ENCODE measurements at places on chromosomes 4 and X.

GRCh38 chr4:156584100-156584499, 387.5 kb downstream of the PDGFC start:
- no peak for DNase-seq

DNA sequence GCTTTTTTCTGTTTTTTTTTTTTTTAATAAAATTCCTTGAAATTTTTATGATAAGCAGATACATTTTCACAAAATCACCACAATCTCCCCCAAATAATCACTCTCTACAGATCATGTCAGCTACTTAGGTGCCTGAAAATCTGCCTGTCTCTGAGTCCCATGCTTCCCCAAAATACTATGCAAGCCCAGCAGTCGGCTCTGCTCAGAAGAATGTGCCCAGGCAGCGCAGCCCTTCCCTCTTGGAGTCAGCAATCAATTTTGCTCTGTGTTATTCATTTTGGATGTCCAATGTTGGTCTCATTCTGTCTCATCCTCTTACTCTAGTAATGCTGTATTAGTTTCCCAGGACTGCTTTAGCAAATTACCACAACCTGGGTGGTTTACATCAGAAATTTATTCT, 24.9 kb upstream of the C1QTNF7 start:
- no peak for DNase-seq

DNA sequence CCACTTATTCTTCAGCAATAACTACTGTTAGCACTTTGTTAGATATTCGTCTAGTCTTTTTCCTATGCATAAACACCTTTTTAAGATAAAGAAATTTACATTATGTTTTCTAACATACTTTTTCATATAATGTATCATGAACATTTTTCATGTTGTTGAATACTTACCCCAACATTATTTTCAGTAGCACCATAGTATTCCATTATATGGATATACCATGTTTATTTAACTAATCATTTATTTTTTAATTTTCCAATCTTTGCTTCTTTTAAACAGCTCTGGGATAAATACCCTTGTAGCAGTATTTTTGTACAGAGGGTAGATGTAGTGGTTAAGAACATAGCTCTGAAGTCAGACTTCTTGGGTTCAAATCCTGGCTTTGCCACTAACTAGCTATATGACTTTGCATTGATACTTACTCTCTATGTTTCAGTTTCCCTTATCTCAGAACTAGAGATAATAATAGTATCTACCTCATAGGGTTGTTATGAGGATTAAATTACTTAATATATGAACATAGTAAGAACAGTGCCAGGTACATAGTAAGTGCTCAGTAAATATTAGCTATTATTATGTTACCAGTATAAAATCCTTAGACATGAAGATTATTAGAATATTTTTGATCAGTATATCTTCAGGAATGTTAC, 11.3 kb downstream of the EXOC1 start:
- DNase-seq, result no peak

DNA sequence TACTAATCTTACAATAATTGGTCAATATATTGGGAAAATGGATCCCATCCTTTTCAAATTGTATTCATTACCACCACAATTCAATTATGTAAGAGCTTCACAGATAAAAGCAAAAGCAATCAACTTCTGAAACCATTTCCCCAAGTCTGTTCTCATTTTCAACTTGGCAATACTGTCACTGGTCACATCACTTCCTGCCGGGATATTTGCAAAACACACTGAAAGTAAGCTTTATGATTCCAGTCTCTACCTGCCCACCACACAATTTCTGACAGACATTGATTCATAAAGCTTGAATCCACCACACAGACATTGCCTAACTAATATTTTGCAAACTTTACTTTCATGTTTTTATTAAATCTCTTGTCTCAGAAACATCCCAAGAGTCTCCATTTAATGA, 53.6 kb downstream of the LIN54 start:
- no peak for DNase-seq

DNA sequence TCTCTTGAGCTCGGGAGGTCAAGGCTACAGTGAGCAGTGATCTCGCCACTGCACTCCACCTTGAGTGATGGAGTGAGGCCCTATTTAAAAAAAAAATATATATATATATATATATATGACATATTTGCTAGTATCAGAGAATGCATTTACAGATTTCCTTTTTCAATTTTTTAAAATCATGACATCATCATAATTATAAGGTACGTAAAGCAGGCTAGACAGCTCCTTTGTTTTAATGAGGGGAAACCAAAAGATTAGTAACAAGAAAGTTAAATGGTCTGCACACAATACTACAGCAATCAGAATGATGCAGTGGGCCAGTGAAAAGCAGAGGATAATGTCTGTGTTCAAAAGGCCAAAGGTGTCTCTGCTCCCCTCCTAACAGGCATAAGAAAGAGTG, 43.0 kb downstream of the LAS1L start:
- no peak for DNase-seq

All from Jurkat, Clone E6-1 (cell line).